Psoas muscle (tissue), 8 donors: ENCODE measurements at places on chromosomes 4 and X.

DNA sequence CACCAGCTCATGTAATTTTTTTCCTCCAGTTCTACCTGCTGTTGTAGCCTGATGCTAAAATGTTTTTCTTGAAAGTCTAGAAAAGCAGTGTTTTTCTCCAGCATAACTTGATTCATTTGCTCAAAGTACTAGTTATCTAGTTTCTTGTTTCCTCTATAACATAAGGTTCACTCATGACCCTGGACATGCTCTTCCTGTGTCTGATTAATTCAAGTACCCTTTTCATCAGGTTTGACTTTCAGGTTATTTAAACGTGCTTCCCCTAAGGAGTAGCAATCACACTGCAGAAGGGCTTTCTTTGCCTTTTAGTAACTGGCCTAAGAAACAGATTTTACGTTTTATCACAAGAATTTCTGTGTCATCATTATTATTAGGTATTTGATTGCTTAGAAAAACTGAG lies 66.8 kb upstream of the EGFL6 start:
- no peak for DNase-seq

GRCh38 chr4:16110661-16111290 lies 27.0 kb upstream of the PROM1 start:
- DNase-seq: no peak

DNA sequence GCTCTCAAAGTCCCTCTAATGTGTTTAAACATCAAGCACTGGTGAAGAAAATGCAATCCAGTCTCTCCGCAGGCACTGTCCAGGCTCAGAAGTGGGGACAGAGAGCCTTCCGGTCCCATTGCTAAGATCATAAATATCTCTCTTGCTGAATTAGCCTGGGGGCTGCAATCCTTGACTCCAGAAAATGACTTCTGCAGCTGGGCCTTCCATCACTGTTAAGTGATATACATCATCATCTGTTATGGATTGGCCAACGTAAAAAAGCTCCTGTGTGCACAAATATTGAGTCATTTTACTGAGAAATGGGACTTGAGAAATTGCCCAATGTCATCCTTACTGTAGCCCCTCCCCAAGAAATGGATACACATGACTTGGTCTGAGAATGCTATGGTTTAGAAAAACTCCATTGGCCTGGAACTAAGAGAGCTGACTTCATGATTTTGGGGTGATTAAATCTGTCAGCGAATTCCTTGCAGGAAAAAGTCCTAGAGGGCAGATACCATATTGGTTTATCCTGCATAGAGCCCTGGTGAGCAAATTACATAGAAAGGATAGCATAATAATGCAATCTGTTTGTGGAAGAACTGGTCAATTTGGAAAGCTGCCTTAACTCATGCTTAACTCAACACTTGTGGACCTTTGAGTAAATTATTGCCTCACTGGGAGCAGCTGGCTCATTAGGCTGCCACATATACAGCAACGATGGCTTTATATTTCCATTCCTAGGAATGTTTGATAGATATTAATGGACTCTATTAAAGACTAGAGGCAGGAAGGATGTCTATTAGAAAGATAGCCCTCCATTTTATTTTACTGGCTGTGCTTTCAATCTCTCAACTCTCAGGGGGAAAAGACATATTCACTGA lies 346.1 kb downstream of the GBA3 start:
- DNase-seq: no peak

- peak; percentile 64 for DNase-seq
Observed at GRCh38 chr4:663438-664428, 10.3 kb downstream of the ATP5ME start.

DNA sequence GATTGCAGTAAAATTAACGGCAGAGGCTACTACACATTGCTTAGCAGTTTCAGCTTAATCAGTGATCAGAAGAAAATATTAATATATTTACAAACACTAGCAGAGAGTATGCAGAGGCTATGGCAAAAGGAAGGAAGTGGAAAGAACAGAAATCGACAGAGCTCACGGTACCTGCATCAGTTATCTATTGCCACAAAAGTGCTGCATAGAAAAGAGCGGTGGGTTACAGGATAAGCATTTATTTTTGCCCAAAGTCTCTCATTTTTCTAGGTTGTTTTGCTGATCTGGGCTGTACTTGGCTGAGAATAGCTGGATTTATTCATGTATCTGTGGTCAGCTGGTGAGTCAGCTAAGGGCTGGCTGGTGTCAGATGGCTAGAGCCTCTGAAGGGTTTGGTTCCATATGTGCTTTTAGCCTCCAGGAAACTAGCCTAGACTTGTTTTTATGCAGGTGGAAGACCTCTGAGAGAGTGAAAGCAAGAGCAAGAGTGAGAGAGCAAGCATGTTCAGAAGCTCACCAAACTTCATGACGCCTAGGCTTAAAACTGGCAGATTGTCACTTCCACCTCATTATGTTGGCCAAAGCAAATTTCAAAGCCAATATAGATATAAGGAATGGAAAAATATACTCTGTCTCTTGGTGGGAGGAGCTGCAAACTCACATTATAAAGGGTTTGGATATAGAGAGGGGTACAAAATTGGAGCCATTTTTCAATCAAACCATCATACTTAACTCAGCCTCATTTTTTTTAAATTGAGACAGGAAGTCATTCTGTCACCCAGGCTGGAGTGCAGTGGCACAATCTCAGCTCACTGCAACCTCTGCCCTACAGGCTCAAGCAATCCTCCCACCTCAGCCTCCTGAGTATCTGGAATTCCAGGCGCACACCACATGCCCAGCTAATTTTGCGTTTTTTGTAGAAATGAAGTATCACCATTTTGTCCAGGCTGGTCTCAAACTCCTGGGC lies 153.2 kb upstream of the RPL34 start:
- no peak for DNase-seq
